Activated CD8-positive, alpha-beta memory T cell treated with anti-CD3 and anti-CD28 coated beads for 48 hours (primary cell): ENCODE measurements at places on chromosomes 6 and 20.

DNA sequence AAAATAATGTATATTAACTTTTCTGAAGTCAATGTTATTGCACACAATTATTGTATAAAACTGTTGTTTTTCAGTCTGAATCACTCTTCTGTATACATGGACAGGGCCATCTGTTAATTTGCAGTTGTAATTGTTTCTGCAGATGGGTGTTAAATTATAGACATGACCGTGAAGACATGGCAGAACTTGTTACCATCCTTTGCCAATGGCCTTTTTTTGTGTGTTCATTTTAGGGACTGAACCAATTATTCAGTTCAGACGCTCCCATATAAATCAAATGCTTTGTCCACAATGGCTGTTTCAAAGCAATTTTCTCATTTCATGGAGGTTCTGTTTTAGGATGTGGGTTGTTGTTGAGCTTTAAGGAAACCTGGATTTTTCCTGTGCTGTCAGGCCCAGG is 533.7 kb downstream of the DOK5 start:
- DNase-seq, result no peak

DNA sequence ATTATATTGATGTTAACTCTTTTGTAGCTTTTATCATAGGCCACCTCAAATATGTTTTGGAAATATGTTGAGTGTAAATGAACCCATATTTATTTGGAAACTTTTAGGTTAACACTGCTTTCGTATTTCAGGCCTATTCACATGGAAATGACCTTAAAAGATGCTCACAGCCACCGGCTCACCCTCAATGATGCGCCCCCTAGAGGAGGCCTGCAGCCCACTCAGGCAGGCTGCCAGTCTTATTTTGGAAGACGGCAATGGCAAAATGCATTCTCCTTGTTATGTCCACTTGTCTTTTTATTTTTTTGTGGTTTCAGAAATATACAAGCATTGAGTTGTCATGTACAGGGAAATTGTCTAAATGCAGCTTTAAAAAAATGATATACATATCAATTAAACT is 869.7 kb downstream of the PHF3 start:
- DNase-seq, result no peak

GRCh38 chr6:74936886-74937285 is 269.0 kb downstream of the COL12A1 start:
- DNase-seq, result no peak

- no peak for DNase-seq
These were observed 135.5 kb downstream of the ISM1 start for GRCh38 chr20:13356591-13356990.

DNA sequence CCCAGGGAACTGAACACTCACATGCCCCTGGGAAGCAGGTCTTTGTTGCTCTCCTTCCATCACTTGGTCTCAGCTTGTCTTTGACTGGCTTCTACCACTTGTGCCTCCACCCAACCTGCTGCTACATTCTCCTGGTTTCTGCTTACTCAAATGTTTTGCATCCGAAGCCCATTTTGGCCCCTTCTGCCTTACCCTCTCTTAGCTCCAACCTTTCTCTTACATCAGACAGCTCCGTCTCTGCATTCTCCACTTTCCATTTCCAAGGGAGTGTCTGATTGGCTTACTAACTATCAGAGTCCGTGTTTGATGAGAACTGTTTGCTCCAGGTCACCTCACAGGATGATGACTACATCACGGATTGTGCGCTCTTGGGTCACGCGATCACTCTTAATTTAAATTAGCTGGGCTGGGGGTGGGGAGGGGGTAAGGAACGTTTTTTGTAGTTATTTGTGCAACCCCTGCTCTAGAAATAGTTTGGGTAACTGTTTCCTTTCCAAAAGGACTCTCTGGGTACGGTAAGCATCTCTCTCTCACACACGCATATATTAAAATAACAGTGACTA is 844 bp upstream of the ABRACL start:
- no peak for DNase-seq

DNA sequence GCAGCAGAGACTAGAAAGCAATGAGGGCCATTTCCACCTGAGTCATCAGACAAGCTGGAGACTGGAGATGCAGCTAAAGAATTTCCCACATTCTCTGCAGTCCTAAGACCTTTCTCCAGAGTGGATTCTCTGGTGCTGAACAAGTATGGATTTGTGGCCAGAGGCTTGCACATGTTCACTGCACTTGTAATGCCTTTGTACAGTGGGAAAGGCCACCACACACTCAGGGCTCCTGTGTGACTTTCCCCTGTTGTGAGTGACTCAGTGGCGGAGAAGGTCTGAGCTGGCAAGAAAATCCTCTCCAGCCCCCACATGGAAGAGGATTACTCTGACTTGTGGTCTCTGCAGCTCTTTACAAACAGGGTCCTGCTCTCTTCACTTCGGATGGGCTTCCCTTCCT is 192.3 kb downstream of the C6orf118 start:
- no peak for DNase-seq

DNA sequence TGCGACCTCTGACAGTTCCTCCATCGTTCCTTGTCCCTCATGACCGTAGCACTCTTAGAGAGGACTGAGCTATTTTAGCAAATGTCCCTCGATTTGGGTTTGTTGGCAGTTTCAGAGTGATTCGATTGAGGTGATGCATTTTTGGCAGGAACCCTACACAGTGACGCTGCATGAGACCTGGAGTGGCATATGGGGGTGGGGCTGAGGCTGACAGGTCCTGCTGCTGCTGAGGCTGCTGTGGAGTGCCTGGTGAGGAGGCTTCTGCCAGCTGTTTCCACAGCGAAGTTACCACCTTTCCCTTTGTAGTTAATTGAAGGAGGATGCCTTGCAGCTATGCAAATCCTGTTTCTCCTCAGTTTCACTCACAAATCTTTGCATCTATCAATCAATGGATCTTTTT is 19.8 kb downstream of the PXDC1 start:
- no peak for DNase-seq

DNA sequence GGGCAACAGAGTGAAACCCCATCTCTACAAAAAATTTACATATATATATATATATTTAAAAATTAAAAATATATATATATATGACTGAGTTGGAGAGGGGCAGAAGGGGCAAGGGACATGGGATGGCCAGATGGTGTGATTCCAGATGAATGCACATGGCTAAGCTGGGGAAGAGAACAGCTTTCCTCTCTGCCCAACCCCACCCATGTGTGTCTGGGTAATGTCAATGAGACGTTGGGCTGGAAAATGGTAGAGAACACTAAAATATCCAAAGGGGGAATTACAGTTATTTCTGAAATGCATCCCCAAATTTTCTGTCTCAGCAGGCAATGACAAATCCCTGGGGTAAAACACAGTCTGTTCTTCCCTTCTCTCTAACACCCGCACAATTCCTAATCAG is 31.2 kb upstream of the CCND3 start:
- no peak for DNase-seq

DNA sequence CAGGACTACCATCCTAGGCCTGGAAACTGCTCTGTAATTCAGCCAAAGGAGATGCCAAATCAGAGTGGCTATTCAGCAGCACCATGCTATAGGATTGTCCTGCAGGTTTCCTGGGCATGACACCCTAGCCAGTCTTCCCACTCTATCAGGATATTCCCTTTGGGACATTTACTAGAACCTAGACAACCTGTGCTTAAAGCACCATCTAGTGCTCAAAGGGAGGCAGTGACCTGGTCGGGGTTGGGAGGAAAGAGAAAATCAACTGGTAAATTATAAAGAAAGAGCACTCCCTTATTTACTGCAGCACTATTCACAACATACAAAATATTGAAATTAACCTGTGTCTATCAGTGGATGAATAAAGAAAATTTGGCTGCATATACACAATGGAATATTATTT is 67.2 kb upstream of the SMLR1 start:
- DNase-seq, result no peak

DNA sequence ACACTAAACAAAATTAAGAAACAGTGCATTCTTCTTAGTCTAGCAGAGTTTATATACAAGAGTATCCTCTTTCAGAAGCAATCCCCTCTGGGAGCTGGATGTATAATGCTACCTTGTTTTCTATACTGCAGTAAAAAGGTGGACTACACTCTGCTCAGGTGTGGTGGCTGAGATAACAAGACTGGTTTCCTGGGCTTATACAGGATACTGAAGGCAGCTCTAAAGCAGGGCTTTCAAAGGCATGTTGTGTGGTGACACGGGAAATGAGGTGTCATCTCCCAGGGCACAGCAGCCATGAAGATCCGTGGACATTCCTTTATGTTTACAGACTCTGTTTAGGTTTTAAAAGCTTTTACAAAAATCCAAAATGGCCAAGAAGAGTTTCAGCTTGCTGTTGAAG is 136.7 kb downstream of the MAP3K4 start:
- no peak for DNase-seq

- no peak for DNase-seq
These were observed 265.0 kb upstream of the MARCKS start for GRCh38 chr6:113591896-113592827.

- no peak for DNase-seq
These were observed 76.2 kb upstream of the OLIG3 start for GRCh38 chr6:137570393-137570792.

DNA sequence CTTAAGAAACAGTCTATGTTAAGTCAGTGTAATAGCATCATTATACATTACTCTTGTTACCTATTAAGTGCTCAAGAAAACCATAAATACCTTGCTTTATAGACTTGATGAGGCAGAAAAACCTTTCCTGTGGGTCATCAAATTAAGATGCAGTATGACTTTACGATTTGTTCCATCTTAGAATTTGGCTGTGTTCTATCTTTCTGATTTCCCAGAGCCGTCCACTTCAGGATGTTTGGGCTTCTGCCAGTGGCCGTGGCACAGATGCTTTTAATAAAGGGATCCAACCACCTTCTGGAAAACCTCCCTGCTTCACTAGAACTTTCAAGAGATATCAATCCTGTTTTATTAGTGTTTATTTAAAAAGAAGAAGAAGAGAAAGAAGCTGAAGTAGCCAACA is 71.2 kb downstream of the PDE7B start:
- no peak for DNase-seq

DNA sequence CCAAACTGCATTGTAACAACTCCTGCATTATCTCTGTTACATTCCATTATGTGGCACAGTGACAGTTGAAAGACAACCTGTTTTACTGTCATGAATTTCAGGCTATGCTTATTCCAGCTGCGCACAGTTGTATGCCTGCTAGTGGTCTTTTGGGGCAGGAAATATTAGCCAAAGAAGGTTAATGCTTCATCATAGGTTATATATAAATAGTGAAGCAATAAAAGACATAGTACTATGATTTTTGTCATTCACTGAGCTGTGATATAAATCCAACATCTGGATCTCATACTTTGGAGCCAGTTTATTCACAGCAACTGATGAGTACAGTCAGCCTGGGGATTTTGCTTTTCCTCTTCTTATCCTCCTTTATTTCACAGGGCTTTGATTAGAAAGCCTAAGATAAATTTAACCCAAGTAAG is 55.6 kb downstream of the FILIP1 start:
- DNase-seq, result no peak

DNA sequence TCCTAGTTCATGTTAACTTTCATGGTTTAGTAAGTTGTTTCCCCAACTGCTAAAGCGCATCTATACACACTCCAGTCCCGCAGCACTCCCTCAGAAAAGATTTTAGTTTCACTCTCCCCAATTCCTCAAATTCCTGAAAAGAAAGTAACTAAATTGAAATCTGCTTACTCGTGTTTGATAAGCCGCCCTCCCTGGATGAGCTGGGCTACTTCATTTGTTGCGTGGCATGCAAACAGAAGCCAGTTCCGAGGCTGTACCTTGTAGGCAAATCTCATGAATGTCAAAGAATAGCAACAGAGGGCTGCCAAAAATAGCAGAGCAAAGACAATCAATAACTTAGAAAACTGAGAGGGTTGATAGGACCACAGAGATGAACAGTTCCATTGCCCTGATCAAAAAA is 16.9 kb downstream of the MPC1 start:
- no peak for DNase-seq

DNA sequence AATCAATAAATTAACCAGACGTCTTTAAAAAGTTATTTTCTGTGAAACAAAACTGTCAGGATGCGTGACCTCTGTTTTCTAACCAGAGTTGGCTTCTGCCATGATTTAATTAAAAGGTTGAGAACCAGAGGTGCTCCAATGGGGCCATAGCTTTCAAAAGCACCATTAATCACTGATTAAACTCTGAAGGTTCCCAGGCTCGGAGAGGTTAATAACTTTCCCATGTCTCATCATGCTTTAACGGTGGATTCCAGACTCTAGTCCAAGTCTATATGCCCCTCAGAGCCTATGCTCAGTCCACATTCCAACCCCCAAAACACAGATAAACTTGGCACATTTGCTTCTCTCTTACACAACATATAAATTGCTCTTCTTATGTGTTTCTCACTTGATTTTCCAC is 95.5 kb downstream of the SNAP91 start:
- no peak for DNase-seq

DNA sequence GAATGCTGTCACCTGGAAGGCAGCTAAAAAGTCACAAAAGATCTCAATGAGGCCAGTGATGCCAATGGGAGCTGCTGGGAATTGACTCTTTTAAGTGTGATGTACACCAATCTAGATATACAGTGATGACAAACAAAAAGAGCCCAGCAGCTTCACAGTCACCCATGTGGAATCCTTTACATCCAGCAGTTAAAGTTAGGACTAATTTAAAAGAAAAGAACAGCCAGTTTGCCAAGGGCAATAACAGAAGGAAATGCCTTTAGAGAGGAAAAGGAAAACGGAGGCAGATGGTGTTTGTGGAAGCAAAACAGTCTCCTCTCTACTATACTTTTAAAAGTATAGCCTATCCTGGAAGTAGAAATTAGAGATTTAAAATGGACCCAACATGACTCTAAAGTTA is 873.5 kb downstream of the EPHA7 start:
- DNase-seq, result no peak

- no peak for DNase-seq
These were observed 15.1 kb upstream of the SNRPB start for GRCh38 chr20:2485661-2486060.

- no peak for DNase-seq
These were observed 653.8 kb downstream of the MMUT start for GRCh38 chr6:48809245-48809644.

GRCh38 chr6:90315354-90315950 is 18.8 kb upstream of the BACH2 start:
- DNase-seq, result no peak

DNA sequence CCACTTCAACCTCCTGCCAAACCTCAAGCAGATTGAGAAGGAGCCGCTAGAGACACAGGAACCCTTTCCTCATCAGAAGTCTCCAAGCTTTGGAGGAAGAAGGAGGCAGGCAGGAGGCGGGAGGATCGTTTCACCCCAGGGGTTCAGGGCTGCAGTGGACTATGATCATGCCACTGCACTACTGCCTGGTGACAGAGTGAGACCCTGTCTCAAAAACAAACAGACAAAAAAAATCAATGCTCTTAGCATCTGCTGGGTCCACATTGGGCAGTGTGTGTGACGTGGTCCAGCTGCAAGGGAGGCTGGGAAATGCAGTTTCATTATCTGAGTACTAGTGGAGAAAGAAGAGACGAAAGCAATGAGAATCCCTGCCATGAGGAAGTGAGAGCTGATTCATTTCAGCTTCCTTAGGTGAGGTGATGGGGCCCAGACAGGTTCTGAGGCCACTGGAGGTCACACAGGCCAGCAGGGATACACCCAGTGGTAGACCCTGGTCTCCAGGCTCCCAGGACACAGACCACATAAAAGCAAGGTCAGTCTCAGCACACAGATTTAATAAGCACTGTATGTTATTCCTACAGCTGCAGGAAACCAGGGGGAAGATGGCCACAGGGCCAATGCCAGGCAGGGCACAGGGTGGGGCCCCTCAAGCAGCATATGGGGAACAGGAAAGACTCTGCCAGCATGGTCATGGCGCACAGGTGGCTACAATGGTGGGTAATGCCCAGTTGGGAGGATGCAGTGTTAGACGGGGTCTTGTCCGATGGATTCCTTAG is 4.3 kb downstream of the GFRA4 start:
- DNase-seq, result no peak

GRCh38 chr6:154247119-154247861 is 109.3 kb downstream of the IPCEF1 start:
- DNase-seq, result no peak
